ENCODE measurements at places on chromosomes 4 and X. TPM values are rescaled to one million over a fixed set of nuclear protein-coding genes. Genes with fewer than 3 reads are reported as not detected.

SLC6A14 gene
- total RNA-seq: not detected

CDK16 gene
- total RNA-seq: 81.6 TPM

PRRG1 gene
- 19.0 TPM for total RNA-seq

CT47B1 gene
- not detected for total RNA-seq

MAN2B2 gene
- 13.9 TPM for total RNA-seq

IL2RG gene
- total RNA-seq: not detected

CCDC120 gene
- 0.86 TPM for total RNA-seq

PNMA5 gene
- total RNA-seq: 0.64 TPM

NXF2 gene
- total RNA-seq: not detected

GRCh38 chr4:1402021-1402515, 4.2 kb downstream of the NKX1-1 start:
- DNase-seq: no peak

DNA sequence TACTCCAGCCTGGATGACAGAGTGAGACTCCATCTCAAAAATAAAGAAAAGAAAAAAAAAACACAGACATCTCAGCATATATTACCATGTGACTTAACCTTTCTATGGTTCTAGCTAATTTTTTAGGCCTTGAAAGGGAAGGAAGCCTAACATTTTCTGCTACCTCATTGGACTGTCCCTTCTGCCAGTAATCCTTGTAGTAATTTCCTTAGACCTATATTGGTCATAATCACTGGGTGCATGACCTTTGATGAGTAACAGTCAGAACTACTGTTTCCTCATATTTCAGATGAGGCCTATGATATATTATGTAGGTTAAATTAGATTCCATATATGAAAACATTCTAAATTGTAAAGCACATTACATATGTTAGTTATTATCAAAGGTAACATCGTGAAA, 9.6 kb downstream of the XIAP start:
- peak; percentile 20 for DNase-seq

- no peak for DNase-seq
Observed at GRCh38 chrX:112664924-112665323, 14.8 kb downstream of the LHFPL1 start.

- no peak for DNase-seq
Observed at GRCh38 chr4:8063974-8064563, 94.5 kb downstream of the ABLIM2 start.

GRCh38 chr4:181147416-181147951, 1095.7 kb upstream of the TENM3 start:
- no peak for DNase-seq

GRCh38 chr4:10891866-10892265, 207.3 kb upstream of the CLNK start:
- DNase-seq: no peak

GRCh38 chrX:78123190-78123589, 16.3 kb downstream of the TAF9B start:
- no peak for DNase-seq

- no peak for DNase-seq
Observed at GRCh38 chr4:8280158-8280875, 10.8 kb downstream of the HTRA3 start.

GRCh38 chr4:100299046-100299840, 109.0 kb upstream of the DDIT4L start:
- DNase-seq: peak; percentile 73

GRCh38 chrX:28278726-28279125, 297.5 kb upstream of the DCAF8L1 start:
- DNase-seq: no peak

- peak; percentile 58 for DNase-seq
Observed at GRCh38 chr4:102263024-102263787, 82.1 kb downstream of the SLC39A8 start.

DNA sequence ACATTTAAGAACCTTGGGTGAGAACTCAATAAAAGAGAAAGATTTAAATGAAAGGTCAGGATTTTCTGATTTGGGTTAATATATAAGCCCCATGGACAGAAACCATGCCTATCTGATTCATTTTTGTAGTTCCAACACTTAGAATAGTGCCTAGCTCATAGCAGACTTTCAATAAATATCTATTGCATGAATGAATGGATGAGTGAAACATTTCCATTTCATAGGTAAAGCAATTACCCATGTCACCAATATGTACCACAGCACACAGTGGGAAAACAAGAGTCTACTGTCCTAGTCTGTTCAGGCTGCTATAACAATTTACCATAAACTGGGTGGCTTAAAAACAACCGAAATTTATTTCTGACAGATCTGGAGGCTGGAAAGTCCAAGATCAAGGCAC, 63.9 kb upstream of the PTPN13 start:
- DNase-seq: no peak

- DNase-seq: peak; percentile 66
Observed at GRCh38 chr4:113636877-113637276, 124.7 kb downstream of the CAMK2D start.

DNA sequence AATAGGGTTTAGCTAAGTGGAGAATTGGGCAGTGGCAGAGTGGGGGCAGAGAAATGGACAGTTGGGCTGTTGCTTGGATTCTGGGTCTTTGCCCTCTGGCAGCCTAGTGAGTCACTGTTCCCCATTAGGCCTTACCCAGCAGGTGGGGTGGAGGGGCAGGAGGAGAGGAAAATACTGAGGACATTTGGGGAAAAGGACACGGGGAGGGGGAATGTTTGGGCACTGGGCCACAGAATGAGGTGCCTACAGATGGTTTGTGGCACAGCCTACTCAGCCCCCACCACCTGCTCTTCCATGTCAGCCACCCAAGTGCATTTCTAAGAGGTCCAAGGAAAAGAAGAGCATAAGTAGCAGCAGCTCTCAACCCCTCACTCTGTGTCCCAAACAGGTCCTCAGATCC, 13.0 kb downstream of the SLC16A2 start:
- no peak for DNase-seq

GRCh38 chr4:38612646-38613414, 51.2 kb upstream of the KLF3 start:
- no peak for DNase-seq
